Dermis microvascular lymphatic vessel endothelial cell (primary cell): ENCODE measurements at places on chromosomes 6 and 20.

GRCh38 chr6:141486942-141487341 lies 645.8 kb upstream of the GJE1 start:
- peak; percentile 16 for DNase-seq

DNA sequence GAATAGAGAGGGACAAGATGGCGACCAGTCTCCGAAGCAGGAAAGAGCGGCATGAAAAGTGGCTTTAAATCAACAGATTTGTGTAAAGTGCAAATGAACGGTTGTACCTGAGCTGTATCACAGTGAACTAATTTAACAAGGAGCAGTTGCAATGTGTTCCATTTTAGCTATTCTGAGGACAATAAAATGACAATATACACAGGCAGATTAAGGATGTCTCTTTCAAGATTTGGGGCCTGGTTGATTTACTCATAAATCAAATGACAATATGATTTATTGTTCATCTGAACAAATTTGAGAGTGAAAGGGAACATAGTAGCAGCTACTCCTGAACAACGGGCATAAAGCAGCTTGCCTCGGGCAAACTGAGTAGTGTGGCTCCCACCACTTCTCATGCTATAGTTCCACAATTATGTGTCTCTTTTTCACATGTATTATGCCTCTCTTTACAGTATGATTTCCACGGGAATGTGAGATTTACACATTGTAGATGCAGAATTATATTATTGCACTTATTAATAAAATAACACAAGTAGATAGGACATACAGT lies 204.1 kb upstream of the AGPAT4 start:
- DNase-seq = no peak

DNA sequence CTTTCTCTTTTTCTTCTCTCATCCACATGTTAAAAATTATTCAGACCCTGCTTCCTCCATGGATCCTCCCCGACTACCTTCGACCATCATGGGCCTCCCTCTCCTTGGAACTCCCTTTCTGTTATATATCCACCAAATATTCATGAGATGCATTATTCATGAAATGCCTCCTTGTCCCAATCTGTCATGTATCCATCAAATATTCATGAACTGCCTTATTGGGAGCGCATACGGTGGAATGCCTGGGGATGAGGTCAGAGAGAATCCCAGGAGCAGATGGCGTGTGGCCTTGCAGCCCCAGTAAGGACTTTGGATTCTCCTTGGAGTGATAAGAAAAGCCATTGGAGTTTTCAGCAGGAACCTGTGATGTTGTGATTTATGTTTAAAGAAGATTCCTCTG lies 97.0 kb downstream of the NRN1 start:
- no peak for DNase-seq

DNA sequence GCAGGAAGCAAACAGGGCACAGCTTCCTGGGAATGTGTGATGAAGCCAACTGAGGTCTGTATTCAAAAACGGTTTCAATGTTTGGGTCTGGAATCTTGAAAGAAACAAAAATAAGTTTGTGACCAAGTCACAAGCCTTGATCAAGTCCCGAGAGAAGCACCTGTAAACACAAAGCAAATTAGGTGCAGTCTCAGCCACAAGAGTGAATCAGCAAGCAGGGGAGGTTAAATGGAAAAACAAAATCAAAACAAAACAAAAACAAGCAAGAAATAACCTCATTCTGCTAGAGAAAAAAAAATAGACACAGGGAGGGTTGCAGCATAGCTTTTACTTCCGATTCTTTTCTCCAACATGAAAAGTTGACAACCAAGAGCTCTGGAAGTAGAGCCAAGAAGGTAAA lies 201.7 kb downstream of the CLIC5 start:
- no peak for DNase-seq

DNA sequence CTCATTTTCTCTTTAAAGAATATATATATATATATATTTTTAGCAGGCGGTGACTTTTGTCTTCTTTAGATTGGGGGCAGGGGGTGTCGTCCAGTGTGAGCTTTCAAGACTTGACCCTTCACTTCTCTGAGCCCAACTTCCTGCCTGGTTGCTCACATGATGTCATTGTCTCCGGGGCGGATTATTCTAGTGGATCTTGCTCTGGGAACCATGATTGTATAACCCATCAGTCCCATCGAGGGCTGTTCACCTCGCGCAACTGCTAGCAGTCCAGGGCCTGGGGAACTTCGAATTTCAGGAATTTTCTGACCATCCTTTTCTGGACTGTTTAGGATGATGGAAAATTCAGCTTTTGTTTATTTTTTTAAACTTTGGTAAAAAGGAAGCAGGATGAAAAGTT lies 1.0 kb downstream of the IGF2R start:
- no peak for DNase-seq

DNA sequence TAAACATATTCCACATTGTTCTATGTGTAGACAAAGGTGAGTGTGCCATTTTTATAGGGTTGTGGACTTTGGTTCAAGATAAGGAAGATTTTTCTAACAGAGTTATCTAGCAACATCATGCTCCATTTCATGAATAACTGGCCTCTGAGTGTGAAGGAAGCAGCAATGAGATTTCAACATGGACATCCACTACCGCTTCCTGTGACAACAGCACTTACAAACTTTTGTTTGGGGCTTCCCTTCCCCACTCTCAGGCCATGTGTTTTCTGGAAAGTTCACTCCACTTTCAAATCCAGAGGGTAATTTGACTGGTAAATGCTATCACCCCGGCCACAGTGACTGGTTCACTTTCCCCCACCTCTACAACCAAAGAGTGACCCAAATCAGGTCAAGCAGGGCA lies 38.1 kb upstream of the PROKR2 start:
- DNase-seq = no peak

DNA sequence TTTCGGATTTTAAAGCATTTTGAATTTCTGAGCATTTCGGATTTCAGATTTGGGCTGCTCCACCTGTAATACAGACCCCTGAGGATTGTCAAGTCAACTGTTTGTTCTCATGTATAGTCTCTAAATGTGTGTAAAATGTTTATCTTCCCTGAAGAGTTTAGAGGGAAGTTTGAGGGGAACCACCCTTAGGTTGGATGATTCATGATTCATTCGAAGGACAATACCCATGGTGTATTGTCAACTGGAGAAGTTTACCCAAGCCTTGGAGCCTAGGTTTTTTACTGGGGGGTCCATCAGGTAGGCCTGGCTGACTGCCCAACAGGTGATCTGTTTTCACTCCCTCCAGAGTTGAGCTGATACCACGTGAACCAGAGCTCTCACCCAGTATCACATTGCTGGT lies 18.9 kb downstream of the GSTA4 start:
- DNase-seq = no peak

DNA sequence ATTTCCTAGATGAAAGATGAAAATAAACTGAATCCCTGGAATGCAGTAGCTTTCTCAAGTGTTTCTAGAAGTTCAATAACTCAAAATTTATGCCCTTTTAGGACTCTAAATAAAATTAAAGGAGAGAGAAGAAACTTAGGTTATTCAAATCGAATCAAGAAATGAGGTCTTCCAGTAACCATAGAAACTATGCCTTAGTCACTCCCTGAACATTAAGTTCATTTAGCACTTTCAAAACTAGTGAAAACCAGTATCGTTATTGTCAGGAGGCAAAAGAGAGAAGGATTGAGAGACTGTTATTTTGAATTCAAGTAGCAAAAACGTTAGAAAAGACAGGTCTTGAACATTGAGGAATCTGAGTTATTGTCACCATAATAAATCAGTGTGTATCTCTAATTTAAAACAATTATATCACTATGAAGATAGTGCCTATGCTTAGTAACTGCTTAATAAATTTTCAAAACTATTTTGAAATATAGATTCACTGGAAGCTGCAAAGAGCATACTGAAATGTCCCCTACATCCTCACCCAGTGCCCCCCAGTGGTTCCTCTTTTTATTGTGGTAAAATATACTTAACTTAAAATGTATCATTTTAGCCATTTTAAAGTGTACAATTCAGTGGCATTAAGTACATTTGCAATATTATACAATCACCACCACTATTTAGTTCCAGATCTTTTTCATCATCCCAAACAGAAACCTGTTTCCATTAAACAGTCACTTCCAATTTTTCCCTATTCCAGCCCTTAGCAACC lies 4.6 kb downstream of the RPP21 start:
- no peak for DNase-seq

DNA sequence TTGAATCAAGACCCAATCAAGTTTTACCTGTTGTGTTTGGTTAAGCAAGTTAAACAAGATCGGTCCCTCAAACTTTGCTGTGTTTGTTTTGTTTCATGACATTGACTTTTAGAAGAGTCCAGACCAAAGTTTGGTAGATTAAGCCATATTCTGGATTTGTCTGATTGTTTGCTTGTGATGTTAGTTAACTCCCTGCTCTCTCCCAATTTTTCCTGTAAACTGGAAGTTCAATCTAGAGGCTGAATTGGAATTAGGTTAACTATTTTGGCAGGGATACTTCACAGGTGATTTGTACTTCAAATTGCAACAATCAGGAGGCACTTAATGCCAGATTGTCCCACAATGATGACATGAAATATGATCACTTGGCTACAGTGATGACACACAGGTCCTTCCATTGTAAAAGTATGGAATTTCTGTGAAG lies 13.6 kb upstream of the SH3BGRL2 start:
- no peak for DNase-seq

DNA sequence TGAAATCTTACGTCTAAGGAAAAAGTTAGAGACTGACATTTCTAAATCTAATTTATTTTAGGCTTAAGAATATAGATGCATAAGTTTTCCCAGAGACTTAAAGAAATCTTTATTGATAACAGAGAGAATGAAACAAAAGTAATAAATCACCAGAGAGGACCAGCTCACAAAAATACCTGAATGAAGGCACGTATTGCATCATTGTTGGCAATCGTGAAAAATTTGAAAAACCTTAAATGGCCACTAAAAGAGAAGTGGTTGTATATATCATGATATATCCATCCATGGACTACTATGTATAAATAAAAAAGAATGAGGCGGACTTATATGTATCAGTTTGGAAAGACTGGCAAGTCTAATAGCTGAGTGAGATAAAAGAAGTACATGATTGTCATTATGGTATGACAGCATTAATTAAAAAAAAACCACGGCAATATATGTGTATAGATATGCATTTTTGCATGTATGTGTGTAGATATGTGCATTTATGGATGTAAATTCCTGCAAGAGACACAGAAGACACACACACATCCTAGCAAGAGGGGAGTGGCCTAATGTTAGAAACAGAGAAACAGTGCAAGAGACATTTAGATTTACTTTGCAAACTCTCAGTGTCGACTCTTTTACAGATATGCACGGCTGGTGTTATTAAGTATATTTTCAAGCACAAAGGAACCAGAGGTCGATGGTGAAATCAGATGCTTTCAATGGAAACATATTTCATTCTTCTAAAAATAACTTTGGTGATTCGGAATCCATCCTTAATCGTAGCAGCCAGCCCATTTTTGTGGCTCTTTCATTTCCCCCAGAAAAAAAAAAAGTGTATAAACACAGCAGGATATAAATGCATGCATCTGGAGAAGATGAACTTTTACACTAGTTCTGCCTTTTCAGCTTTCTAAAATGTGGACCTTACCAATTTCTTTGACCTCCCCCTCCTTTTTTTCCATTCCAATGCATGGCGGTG lies 156.1 kb upstream of the SALL4 start:
- DNase-seq = no peak

- DNase-seq = no peak
Observed at GRCh38 chr6:63887002-63887751, 251.6 kb downstream of the PHF3 start.

GRCh38 chr6:45787384-45787783 lies 228.3 kb downstream of the CLIC5 start:
- DNase-seq = no peak

- no peak for DNase-seq
Observed at GRCh38 chr6:31906122-31906521, 4.2 kb upstream of the ZBTB12 start.

GRCh38 chr6:136550330-136551071 lies at the start of gene MAP7:
Gene MAP7 (minus strand): TSS chr6:136550422. CDS start chr6:136550408, 14 bp downstream.
- DNase-seq = no peak

- DNase-seq = no peak
Observed at GRCh38 chr6:148325316-148326068, 17.1 kb upstream of the SASH1 start.

DNA sequence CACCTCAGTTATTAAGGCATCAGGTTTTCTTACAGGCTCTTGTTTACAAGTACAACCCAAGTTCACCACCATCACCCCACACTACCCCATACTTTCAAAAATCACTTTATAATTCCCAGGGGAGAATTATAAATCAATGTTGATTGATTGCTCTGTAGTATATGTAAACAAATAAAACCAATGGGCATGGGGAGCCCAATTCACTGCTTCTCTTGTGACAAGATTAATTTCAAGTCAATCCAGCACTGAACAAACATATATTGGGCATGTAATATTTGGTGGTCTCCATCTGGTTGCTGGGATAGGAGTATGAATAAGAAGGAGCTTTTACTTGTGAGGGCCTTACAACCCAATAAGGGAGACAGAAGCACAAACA lies 95.8 kb downstream of the CLVS2 start:
- no peak for DNase-seq

GRCh38 chr6:138454981-138455706 lies 44.1 kb downstream of the NHSL1 start:
- no peak for DNase-seq

DNA sequence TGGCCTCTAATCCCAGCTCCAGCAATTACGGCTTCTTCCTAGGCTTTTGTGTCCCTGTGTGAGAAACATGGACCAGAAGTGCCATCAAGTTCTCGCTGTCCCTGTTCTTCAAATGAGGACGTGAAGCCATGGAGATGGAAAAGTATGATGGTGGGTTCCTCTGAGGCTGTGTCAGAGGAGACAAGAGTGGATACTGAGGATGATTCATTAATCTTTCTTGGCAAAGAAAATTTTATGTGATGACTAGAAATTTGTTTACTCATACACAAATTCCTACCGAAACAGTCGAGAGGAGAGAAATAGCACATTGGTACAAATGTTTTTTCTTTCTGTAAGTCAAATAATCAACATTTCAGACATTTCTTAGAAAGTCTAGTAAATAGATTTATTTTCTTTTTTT lies 35.0 kb upstream of the PNRC1 start:
- DNase-seq = no peak

DNA sequence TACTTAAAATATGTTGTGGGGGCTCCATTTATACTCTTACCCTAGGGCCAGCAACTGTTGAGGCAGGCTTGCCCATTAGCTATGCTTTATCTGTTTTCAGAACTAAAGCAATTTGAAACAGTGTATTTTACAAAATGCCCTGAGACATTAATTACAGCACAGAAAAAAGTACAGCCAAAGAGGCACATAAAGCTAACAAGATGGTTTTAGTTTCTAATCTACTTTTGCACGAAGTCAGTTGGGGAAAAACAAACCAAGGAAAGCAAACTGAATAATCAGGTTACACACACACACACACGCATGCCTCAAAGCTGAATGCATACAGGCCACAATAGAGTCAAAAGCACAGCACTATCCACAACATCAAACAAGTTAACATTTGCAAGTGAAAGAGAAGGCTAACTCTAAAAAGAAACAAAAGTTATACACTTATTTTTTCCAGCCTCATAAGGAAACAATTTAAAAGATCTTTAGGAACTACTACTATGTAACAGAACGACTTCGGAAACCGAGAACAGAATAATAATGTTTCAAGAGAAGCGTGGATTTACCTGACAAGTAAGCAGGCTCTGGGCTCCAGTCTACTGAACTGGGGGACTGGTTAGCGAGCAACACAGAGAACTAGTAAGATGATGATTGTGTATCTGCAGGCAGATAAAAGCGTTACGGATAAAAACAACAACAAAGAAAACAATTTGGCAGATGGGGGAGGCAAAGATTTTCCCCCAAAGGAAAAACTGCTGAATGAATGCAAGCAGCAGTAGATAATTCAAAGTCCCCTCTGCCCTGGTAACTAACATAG lies 1.7 kb downstream of the SYCP2 start:
- DNase-seq = no peak
